Uterus (tissue), 4 donors: ENCODE measurements at places on chromosomes 7 and 10. TPM values are rescaled to one million over a fixed set of nuclear protein-coding genes. Genes with fewer than 3 reads are reported as not detected.

- no peaks in the 10 kb centered on the region for H3K4me1 ChIP-seq
- no peaks in the 10 kb centered on the region for H3K36me3 ChIP-seq
- H3K27ac ChIP-seq: no peak overlapping the region
- H3K4me3 ChIP-seq: no peak overlapping the region
- H3K27me3 ChIP-seq: no peaks in the 10 kb centered on the region
Measured at GRCh38 chr10:12975266-12975665, 26.2 kb downstream of the CCDC3 start.

DNA sequence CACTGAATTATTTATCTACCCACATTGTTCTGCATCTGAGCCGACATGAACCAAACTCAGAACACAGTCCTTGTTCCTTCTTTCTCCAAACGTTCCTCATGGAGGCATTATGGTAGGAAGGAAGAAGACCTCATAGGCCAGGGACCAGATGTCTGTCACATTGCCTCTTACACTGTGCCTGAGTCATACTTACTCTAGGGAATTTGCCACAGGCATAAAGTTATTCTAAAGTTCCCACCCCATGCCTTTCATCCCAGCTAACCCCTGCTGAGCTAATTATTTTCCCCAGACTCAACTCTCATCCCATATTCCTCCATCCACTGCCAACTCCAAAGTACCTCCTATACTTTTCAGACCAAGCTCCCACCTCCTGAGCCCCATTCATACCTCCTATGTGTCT, 21.2 kb downstream of the MAT1A start:
- no peaks in the 10 kb centered on the region for H3K27me3 ChIP-seq
- DNase-seq: no peak
- H3K36me3 ChIP-seq: no peaks in the 10 kb centered on the region
- H3K4me1 ChIP-seq: no peaks in the 10 kb centered on the region
- H3K27ac ChIP-seq: no peak overlapping the region

GRCh38 chr7:101093906-101094305, 8.6 kb downstream of the TRIM56 start:
- no peak for DNase-seq
- no peaks in the 10 kb centered on the region for H3K4me1 ChIP-seq
- H3K27ac ChIP-seq: no peak overlapping the region
- H3K27me3 ChIP-seq: no peaks in the 10 kb centered on the region
- H3K4me3 ChIP-seq: no peak overlapping the region
- H3K36me3 ChIP-seq: no peaks in the 10 kb centered on the region

GRCh38 chr10:90905925-90906324, 15.0 kb downstream of the ANKRD1 start:
- DNase-seq: no peak
- no peak overlapping the region for H3K4me3 ChIP-seq
- H3K27ac ChIP-seq: no peak overlapping the region
- H3K4me1 ChIP-seq: no peaks in the 10 kb centered on the region
- H3K36me3 ChIP-seq: no peaks in the 10 kb centered on the region

FAM221A gene
- total RNA-seq: 6.6 TPM
